AG10803 (cell line): ENCODE measurements at places on chromosomes 6 and 20.

DNA sequence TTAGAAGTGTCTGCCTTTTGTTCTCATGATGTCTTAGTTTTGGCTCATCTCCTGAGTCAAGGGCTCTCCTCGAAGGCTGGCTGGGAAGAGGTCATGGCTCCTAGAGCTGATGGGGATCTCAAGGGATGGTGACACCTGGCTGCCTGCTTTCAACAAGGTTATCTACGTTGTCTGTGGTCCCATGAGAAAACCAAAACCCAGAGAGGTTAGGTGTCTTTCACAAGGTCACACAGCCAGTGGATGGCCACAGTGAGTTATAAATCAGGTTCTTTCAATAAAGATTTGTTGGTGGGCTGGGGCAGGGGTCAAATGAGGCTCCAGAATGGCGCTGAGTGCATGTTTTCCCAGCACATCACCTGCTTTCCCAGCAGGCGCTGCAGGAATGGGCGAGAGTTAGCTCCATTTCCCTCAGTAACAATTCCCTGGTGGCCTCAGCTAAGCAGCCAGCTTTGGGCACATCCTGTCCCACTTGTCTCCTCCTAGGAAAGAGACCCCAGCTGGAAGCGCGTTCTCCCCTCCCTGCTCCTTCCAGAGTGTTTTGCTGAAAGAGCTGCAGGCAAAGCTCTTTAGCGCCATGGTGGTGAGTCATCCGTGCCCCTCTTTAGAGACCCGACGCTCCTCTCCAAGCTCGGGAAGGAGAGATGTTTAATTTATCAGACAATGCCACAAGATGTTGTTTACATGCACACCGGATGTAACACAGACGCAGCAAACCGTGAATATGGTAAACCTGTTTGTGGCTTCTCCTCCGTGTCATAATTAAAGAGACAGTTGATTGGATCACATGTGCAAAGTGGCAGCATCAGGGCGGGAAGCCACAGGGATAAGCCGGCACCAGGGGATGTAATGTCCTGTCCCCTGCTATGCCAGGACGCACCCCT lies 109.7 kb downstream of the LRFN2 start:
- DNase-seq = no peak

GRCh38 chr20:59955131-59955796 lies 3.0 kb upstream of the CDH26 start:
- DNase-seq = peak; percentile 35

- no peak for DNase-seq
Observed at GRCh38 chr20:23647346-23647745, 9.6 kb upstream of the CST3 start.

DNA sequence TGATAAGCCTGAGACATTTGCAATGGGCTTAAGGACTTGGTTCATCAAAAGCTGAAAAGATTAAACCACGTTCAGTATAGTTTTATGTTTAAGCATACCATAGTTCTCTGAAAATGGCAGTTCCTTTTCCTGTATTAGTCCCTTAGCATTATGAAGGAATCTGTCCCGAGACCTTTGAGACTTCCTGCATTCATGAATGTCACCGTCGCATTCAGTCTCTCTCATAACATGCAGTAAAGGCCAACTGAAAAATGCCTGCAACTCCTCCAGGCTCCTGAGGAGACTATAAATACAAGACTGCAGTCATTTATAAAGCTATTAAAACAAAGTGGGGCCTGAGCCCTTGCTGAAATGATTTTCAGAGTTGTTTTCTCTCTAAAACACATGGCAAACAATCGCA lies 129.1 kb downstream of the SYCP2 start:
- no peak for DNase-seq

GRCh38 chr20:14568701-14569100 lies 231.3 kb upstream of the FLRT3 start:
- no peak for DNase-seq

GRCh38 chr20:4862661-4863060 lies 138.6 kb downstream of the SLC23A2 start:
- DNase-seq = no peak

GRCh38 chr6:20020526-20020925 lies 183.4 kb downstream of the ID4 start:
- no peak for DNase-seq

- DNase-seq = no peak
Observed at GRCh38 chr20:9555781-9556180, 41.4 kb downstream of the LAMP5 start.

- DNase-seq = no peak
Observed at GRCh38 chr20:4559906-4560305, 161.8 kb upstream of the PRND start.
